Renal cortical epithelial cell (primary cell): ENCODE measurements at places on chromosomes 1 and 21.
A peak's percentile ranks its signal among the peaks of the same experiment; 100 is the strongest.

DNA sequence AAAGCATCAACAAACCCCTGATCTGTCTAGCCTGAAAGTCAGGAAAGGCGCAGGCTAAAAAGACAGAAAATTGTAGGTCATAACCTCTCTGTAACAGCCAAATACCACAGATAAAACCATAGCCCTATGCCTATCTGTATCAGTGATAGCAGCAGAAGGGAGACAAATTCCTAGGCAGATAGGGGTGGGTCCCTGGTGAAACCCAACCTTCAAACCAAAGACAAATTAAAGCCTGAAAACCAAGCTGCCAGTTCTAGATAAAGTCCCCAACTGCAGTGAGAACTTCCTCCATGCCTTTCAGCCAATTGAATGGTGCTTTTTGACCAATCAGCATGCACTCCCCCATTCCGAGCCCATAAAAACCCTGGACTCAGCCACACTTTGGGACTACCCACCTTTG, 115.3 kb downstream of the NTPCR start:
- no peak for DNase-seq

DNA sequence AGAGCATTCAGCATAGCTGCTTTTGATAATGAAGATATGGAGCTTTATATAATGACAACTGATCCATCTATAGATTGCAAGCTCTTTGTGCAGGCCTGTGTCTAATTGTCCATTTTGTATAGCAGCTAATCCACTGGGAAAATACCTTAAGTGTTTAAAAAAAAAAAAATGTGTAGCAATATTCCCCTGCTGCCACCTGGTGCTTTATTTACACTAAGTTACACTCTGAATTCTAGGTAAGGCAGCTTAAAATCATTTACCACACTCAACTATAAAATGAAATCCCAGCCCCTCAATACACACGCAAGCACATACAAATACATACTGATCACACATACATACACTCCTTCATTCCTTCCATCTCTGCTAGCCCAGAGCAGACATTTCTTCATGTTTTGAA, 49.1 kb upstream of the BCL9 start:
- no peak for DNase-seq

- DNase-seq, result no peak
These were observed 221.8 kb downstream of the NTNG1 start for GRCh38 chr1:107362468-107363140.

GRCh38 chr1:70061231-70061630, 144.1 kb downstream of the LRRC40 start:
- no peak for DNase-seq

GRCh38 chr1:39980555-39981313, 25.8 kb downstream of the MFSD2A start:
- peak; percentile 18 for DNase-seq

DNA sequence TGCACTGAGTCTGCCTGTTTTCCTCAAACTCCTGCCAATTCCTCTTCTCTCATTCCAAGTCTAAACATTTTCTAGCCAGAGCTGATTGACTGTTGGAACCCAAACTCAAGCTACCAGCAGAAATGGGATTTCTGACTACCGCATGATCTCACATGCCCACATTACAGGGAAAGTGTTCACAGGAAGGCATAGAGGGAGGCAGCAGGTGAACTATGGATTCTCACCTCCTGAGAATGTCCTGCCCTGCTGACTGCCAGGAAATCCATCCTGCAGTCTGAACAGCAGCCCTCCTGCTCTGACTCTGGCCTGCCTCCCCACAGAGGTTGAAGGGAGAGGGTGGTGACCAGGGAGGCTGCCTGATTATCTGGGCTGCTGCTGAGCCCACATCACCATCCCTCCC, 22.5 kb downstream of the IQGAP3 start:
- DNase-seq, result peak; percentile 6

- no peak for DNase-seq
These were observed 2.4 kb upstream of the ELAPOR1 start for GRCh38 chr1:109111386-109112055.

DNA sequence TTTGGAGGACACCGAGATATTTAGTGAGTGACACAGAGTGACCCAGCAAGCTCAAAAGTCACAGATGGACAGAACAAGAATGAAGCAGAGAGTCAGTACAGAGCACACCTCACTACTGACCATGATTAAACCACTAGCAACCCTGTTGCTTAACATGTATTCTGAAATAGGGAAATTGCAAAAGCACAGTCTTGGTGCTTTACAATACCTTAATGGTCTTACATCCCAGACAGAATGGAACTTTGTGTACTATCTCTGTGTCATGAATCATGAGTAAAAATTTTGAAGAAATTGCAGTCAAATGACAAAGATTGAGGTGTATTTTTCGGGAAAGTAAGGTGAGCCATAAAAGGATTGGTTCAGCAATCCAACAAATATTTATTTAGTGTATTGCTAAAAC, 2.7 kb upstream of the SAMSN1 start:
- DNase-seq, result no peak

DNA sequence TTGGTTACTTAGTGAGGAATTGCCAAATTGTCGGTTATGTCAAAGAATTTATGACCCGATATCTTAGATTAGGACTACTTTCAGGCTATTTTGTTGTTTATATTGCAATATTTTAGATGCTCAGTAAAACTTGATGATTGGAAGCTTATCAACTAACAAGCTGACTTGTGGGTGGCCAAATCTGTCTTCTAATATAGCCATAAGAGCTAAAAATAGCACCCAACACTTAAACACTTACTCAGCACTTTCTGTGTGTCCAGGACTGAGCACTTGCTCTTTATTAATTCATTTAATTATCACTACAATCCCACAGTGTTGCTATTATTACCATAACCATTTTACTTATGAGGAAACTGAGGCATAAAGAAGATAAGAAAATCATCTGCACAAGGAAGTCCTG, 50.4 kb downstream of the RWDD3 start:
- DNase-seq, result no peak

- DNase-seq, result peak; percentile 60
These were observed 326.0 kb downstream of the BARHL2 start for GRCh38 chr1:90391126-90391525.

- no peak for DNase-seq
These were observed 89.0 kb downstream of the SLC16A1 start for GRCh38 chr1:112866981-112867380.

GRCh38 chr1:231808990-231809389, 182.4 kb downstream of the DISC1 start:
- DNase-seq, result peak; percentile 57

GRCh38 chr1:52032124-52032784, 1.4 kb downstream of the KTI12 start:
- DNase-seq, result no peak

DNA sequence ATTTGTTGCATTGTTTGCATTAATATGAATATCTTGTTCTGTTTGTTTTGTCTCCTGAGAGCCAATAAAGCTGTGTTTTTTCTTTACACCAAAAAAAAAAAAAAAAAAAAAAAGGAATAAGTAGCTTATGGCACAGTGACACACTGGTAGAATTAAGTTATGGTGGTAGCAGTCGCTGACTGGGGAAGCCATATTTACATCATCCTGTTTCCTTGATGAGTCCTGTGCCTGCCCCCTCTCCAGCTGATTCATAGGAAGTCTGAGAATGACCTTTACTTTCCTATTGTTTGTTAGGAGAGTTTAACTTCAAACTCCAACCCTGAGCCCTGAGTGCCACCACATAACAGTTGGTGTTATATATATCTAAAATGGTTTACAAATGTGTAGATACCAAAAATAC, 62.2 kb downstream of the OBSCN start:
- peak; percentile 39 for DNase-seq

DNA sequence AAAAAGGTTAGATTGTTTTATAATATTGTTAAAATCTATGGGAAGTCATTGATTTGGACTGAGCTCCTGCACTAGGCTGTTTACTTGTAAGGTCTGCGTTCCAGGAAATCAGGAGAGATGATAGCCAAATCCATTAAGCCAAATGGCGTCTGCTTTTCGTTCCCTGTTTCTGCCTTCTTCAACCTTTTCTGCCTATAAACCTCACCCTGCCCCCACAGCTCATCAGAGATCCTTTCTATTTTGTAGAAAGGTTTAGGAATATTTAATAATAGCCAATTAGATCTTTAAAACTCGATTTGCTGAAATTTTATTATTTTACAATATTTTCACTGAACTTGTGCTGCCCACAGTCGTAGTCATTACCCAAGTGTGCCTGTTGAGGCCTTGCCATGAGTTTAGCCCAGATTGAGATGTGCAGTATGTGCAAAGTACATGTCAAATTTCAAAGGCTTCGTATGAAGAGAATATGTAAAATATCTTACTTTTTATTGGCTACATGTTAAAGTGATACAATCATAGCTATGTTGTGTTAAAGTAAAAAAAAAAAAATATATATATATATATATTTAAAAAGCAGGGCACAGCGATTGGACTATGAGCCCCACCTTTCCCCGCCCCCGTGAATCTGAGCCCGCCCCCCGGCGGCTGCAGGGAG, 444 bp upstream of the IARS2 start:
- no peak for DNase-seq

DNA sequence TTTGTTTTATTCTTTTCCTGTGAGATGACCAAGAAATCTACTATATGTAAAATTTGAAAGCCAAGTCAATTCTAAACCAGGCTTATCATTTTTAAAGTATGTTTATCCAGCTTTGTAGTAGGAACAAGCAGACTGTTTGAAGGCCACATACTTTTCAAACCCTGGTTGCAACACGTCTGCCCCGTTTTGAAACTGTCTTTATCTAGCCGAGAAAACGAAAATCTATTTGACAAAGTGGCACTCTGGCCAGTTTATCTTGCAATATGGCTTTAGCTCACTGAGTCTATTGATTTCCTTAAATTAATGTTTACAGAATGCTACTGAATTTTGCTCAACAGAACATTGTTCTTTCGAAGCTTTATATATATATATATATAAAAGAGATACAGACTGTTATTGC, 39.7 kb downstream of the PROX1 start:
- DNase-seq, result no peak

DNA sequence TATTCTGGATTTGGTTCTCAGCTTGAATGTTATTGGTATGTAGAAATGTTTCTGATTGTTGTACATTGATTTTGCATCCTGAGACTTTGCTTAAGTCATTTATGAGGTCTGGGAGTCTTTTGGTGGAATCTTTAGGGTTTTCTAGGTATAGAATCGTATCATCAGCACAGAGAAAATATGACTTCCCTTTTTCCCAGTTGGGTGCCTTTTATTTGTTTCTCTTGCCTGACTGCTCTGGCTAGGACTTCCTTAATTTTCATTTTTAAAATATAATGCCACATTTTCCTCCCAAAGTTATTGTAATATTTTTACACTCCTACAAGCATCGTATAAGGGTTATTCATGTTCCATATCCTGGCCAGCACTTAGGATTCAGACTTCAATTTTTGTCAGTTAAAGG, 111.1 kb downstream of the FNBP1L start:
- no peak for DNase-seq

DNA sequence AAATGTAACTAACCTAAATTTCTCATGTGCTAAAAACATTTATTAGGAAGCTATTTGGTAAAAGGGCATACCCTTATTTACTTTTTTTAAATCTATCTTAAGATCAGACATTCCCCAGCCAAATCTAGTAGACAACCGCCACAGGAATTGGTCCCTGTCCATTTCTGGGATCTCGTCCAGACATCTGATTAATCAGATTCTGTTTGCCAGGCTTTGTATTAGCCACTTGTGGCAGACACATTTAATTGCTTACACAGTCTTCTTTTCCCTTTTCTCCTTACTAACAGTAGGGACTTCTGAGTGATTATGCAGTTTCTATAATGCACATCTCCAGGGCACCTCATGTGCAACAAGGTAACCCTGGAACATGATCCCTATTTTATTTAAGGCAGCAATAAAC, 449.0 kb upstream of the RGS18 start:
- DNase-seq, result no peak

DNA sequence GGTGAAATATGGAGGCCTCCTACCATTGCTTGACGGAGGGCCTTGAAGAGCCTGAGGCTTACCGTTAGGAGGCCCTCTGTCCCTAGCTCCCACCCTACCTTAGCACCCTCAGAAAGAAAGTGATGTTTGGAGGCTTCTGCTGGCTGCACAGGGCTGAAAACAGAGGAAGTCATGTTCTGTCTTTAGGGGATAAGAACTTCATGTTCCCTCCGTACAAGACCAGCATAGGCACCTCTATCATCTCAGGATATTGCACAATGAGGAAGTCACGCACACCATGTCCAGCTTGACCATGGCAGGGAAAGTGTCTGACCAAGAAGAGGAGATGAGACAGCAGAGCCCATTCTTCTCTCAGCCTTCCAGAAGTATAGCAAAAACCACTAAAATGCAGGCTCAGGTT, 13.8 kb downstream of the ADORA3 start:
- DNase-seq, result no peak

DNA sequence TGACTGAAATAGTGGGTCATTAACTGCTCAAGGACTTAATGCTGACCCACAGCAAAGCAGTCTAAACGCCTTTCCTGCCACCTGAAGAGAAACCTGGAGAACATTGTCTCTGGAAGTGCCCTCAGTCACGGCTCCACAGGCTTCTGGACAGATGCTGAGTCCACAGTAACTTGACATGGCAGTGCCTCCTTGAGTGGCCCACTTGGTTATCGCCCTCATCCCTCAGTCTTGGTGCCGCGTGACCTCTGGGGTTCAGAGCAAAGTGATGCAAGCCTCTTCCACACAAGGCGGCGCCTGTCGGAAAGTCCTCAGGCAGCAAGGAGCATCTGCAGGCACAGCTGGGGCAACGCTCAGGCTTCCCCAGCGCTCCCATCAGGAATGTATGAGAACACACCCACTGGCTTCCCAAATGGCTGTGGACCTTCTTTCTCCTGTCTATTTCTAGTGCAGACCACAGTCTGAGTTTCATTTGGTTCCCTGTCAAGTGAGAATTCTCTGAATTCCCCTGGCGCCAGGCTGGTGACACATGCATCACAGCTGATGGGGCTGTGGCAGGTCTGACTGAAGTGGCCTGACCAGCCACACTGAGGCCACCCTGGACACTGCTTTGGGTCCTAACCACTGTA, 13.0 kb upstream of the ANGPTL7 start:
- DNase-seq, result no peak

GRCh38 chr1:99818063-99818699, 32.0 kb upstream of the AGL start:
- no peak for DNase-seq

DNA sequence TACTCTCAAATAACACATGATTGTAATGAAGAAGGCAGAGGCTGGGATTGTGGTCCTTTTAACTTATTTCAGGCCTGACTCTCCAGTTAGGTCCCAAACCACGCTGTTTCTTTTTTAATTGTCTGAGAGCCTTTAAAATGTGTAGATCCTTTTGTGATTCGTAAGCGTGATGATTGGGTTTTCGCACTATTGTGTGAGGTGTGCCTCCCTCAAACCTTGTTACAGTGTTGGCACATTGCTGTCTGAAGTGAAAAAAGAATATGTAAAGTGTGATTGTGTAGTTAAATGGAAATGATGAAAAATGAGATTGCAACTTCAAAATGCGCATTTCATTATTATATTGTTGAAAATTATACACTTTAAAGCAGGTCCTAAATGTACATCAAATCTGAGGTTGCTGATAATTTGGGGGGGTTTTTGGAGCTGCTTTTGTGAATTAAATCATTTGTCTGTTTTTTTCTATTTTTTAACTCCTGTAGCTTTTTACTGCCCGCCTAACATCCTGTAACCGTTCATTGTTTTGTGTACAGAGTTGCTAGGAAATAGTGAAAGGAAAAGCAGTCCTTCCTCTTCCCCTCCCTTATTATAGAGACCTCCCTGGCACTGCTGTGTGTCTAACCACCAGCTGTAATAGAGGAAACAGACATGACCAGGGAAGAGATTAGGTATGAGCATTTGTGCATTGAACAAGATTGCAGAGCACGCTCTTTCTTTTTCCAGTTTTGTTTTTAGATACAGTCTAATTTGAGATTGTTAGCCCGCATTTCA, 43.3 kb downstream of the IARS2 start:
- DNase-seq, result no peak

GRCh38 chr1:152050886-152051675, 14.3 kb upstream of the S100A11 start:
- DNase-seq, result peak; percentile 42
